ENCODE measurements at places on chromosomes 7 and 10.
A peak's percentile ranks its signal among the peaks of the same experiment; 100 is the strongest.

GRCh38 chr10:118998183-118998582, 31.3 kb upstream of the NANOS1 start:
- DNase-seq: no peak

DNA sequence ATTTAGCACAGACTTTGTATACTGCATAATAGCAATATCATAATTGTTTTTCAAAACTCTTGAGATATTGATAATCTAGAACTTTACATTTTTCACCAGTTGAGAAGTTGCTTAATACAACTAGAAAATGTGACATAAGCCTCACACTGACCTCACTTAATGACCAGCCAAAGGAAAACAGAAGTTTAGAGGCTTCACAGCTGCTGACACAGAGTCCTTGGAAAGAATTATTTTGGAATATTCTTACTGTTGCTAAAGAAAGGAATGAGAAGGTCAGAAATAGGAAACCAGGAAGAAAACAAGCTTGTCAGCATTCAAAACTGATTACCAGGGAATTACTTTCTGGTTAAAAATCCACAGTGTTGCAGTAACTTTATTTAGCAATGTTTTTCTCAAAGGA, 35.5 kb upstream of the WASL start:
- peak; percentile 66 for DNase-seq

DNA sequence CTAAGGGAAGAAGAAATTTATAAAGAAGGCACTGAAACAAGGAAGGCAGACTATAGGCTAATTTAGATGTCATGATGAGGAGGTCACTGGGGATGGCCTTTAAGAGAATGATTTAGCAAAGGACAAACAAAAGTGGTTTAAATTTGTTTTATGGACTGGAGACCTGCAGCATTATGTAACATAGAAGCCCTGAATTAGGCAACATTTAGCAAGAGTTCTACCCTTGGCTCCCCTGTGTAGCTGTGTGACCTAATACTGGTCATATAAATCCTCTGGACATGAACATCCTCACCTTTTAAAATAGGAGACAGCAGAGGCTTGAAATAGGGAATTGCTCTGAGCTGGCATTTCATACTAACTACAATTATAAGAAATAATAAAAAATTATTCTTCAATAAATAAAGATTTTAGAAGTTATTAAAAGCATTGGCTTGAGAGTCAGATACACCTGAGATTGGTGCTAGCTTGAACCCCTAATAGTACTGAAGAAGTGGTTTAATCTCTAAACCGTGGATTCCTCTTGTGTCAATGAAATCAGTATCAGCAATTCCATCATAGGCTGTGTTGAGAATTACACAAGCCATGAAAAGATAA, 48.9 kb downstream of the RNLS start:
- no peak for DNase-seq

GRCh38 chr7:25906003-25906402, 246.0 kb upstream of the NFE2L3 start:
- DNase-seq: no peak

DNA sequence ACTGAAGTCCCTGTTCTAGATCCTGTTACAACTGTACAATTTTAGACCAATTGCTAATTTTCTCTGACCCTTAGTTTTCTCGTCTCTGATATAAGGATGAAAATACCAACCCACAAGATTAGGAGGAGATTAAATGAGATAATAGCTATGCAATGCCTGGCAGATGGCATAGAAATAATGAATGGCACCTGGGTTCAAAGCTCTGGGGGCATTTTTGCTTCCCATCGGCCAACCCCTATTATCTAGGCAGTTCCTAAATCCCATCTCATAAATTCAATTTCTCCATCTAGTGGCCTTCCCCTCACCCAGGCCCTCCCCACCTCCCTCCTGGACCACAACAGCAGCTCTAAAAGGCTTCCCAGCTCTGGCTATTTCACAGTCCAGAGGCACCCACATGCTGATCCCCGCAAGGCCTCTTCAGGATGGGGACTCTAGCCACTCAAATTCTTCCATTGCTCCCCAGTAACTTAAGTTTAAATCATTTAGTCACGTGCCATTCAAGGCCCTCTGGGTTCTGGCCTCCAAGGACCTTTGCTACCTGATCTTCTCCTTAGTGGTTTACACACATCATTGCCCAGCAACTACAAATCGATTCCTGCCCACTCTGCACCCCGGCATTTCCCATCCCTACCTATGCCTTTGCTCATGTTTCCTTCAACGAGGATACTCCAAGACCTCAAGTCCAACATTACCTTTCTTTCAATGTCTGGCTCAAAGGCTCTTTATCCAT, 202.4 kb upstream of the KLF14 start:
- DNase-seq: no peak

DNA sequence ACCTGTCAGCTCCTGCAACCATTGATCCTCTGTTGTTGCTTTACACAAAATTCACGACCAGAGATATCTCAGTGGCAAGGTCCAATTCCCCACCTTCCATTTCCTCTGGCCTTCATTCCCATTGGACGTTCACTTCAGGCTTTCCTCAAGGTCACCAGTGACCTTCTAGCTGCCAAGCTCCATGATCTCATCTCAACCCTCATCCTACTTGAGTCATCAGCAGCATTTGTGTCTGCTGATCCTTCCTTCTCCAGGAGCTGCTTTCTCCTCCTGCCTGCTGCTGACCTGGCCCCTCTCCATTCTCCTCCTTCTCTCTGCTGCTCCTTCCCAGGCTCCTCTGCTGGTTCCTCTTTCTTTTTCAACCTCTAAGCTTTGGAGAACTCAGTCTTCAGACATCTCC, 66.2 kb upstream of the C10orf90 start:
- DNase-seq: no peak

DNA sequence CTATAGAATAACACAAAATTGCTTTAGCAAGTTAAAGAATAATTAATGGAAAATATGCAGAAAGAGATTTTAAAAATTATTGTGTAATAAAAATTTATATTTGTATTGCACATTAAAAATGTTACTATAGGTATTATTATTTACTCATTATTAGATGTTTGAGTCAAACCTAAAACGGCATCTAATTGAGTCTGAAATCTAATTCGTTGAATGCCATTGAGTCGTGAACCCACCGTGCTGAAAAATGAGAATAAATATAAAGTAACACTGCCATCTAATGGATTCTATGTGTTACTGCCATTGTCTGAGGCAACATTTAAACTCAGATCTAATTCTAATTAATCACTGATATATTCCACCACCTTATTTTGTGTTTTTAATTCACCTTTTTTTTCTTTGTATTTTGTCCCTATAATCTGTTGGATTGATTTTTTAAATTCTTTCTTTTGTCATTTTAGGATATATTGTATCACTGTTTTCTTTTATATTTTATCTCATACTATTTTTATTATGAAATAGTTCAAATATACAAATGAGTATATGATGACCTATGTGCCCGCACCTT, 62.2 kb downstream of the SAMD9 start:
- peak; percentile 13 for DNase-seq

DNA sequence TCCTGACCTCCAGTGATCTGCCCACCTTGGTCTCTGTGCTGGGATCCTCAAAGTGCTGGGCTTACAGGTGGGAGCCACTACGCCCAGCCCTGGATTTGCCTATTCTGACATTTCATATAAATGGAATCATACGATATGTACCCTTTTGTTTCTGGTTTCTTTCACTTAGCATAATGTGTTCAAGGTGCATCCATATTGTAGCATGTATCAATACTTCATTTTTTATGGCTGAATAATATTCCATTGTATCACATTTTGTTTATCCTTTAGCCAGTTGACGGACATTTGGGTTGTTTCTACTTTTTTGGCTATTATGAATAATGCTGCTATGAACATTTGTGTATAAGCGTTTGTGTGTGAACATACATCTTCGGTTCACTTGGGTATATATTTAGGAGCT, 4.8 kb upstream of the HILPDA start:
- DNase-seq: no peak

DNA sequence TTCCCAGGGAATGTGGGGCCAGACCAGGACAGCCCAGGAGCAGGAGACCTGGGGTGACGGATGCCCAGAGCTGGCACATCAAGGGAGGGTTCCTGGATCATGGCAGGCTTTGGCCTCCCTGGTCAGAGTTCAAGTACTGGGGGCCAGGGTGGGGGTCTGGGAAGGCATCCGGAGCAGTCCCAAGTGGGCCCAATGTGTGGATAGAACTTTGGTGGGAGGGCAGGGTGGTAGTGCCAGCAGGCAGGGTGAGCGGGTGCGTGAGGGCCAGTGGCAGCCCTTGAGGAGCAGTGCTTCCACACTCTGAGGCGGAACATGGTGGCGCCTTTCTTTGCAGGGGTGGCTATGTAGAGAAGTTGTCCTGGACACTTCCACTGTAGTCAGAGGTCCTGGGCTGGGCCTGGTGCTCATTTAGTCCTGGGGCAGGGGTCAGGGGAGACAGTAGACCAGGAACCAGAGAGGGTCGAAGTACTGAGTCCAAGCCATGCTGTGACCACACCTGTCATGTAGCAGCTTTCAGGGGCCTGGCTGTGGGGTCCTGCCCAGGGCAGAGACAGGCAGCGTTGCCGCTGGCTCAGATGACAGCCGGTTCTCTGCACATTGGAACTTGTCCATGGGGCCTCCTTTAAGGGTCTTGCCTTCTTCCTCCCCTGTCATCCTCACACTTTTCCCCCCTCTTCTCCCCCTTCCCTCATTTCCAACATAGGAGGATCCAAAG, 22.2 kb upstream of the CSGALNACT2 start:
- DNase-seq: no peak

All from left renal cortex interstitium (tissue), 4 donors.